A549 (cell line): ENCODE measurements at places on chromosomes 1 and 21.

DNA sequence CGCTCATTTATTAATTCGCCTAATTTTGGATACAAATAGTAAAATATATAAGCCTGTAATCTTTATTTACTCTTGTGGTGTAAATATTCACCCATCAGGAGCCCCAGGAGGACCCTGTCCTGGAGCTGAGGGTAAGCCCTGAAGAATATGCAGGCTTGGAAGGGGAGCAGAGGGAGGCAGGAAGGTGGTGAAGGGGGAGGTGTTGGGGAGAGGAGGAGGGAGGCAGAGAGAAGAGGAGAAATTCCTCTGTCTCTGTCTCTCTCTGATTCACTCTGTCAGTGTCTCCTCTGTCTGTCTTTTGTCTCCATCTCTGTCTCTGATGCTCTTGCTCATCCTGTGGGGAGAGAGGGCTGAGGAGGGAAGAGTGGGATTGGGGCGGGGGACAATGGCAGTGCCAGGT is 2.8 kb upstream of the C4BPB start:
- DNase-seq, result no peak

- no peak for DNase-seq
Measured at GRCh38 chr1:235736263-235736662, 86.7 kb upstream of the GNG4 start.

GRCh38 chr1:111192658-111193519 is 7.6 kb downstream of the DENND2D start:
- no peak for DNase-seq

DNA sequence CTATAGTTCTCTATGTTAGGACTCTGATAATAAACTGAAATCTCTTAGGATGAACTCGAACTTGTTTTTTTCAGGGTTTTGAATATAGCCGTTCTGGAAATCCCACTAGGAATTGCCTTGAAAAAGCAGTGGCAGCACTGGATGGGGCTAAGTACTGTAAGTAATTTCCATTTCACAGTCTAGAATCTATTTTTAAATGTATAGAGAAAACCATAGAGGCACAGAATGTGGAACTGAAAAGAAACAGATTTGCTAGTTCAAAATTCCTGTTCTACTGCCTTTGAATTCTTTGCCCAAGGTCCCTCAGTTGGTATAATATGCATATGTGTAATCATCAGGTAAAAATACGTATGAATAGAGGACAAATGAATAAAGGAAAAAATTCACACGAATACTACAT is 4.8 kb downstream of the CTH start:
- DNase-seq, result no peak

- DNase-seq, result no peak
Measured at GRCh38 chr1:219566951-219567947, 45.7 kb downstream of the ZC3H11B start.

DNA sequence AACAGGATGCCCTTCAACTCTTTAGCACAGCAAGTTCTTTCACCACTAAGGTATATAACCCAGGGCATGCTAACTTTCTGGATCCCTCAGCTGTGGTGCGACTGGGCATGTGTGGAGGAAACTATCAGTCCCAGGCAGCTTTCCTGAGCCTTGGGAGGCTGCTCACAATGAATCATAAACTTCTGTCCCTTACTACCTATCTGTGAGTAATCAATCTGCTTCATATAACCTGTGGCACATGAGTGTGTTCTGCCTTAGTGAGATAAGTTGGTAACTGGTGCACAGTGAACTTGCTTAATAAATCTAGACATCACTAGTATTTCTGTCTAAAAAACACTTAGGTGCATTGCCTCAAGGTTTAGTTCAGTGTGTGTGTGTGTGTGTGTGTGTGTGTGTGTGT is 158.0 kb downstream of the GPATCH2 start:
- DNase-seq, result no peak
